ENCODE measurements at places on chromosomes 1 and 21. TPM values are rescaled to one million over a fixed set of nuclear protein-coding genes. Genes with fewer than 3 reads are reported as not detected.

DNA sequence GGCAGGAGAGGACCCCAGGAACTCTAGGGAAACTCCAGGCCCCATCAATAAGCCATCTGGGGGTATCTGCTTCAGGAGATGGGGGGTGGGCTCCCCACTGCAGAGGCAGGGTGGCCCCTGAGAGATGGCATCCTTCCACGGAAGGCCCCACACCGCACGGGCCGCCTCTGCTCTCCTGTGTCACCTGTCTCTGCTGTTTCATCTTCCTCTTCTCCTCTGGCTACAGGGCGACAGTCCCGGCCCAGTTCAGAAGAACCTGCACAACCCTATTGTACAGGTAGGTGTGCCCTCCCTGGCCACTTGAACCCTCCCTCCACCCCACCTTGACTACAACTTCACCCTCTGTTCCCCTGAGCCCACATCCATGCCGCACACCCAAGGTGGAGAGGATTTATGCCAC lies 90.2 kb upstream of the TMEM51 start:
- H3K27me3 ChIP-seq = no peaks in the 10 kb centered on the region
- no peak for DNase-seq
- no peaks in the 10 kb centered on the region for H3K4me1 ChIP-seq
- no peak overlapping the region for H3K4me3 ChIP-seq
- no peak overlapping the region for H3K27ac ChIP-seq
- no peaks in the 10 kb centered on the region for H3K36me3 ChIP-seq

GRCh38 chr1:224459966-224460365 lies 25.4 kb upstream of the WDR26 start:
- DNase-seq = no peak
- no peak overlapping the region for H3K27ac ChIP-seq
- H3K27me3 ChIP-seq = no peaks in the 10 kb centered on the region

GRCh38 chr1:56535362-56535761 lies 44.0 kb downstream of the PLPP3 start:
- no peak overlapping the region for H3K4me3 ChIP-seq
- DNase-seq = no peak
- no peaks in the 10 kb centered on the region for H3K36me3 ChIP-seq
- no peak overlapping the region for H3K27ac ChIP-seq
- H3K4me1 ChIP-seq = no peaks in the 10 kb centered on the region

SPATA17 gene
- 0.48 TPM for total RNA-seq

GRCh38 chr1:88175120-88175630 lies 508.9 kb upstream of the PKN2 start:
- H3K36me3 ChIP-seq = no peaks in the 10 kb centered on the region
- H3K4me1 ChIP-seq = no peaks in the 10 kb centered on the region
- H3K27me3 ChIP-seq = no peaks in the 10 kb centered on the region
- DNase-seq = no peak
- H3K27ac ChIP-seq = no peak overlapping the region
- no peak overlapping the region for H3K4me3 ChIP-seq

DNA sequence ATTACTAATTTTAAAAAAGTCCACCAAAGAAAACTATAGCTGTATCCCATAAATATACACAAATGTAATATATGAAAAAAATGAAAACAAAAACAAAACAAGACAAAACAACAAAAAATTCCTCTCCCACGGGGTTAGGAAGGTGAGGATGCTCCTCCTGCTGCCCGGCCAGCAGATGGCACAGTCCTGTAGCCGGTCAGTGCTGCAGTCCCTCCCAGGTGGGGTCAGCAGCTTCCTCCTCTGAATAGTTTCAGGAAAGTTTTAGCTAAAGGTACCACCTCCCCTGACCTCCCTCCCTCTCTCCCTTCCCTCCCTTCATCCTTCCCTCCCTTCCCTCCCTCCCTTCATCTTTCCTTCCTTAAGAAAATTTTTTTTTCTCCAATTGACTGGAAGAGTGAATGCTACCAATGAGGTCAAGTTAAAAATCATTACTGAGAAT lies 67.8 kb upstream of the BCL10 start:
- no peak overlapping the region for H3K4me3 ChIP-seq
- H3K27ac ChIP-seq = no peak overlapping the region

EPHA8 gene
- total RNA-seq = not detected

CD34 gene
- 80.6 TPM for total RNA-seq

- no peak overlapping the region for H3K27ac ChIP-seq
- H3K36me3 ChIP-seq = no peaks in the 10 kb centered on the region
- no peaks in the 10 kb centered on the region for H3K4me1 ChIP-seq
- no peaks in the 10 kb centered on the region for H3K27me3 ChIP-seq
Observed at GRCh38 chr1:14712136-14712535, 113.7 kb downstream of the KAZN start.

DNA sequence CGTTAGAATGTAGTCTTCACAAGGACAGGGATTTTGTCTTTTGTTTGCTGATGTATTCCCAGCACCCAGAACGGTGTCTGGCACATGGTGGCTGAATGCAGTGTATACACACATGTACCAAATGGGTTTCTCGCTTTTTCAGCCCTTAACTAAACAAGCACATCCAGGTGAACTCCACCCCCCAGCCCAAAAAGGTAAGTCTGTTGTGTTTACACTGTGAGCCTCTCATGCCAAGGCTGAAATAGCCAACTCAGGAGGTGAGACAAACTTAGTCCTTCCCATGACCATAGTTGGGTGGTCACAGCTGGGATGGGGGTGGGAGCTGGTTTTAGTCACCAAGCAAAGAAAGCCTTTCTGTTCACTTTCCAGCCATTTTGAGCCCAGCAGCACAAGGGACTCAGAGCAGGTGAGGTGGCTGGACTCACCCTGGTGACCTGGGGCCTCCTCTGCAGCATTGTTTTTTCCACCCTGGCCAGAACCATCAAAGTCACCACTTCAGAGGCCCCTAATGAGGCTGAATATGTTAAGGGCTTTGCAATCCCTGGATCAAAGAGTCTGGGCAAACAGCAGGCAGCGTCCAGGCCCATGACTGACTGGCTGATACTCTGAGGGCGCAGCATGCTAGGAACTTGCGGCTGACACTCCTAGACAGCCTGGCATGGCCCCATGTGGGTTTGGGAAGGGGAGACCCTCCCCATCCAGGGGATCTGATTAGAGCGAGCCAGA lies 8.7 kb downstream of the TENT5B start:
- DNase-seq = no peak
- H3K27me3 ChIP-seq = no peaks in the 10 kb centered on the region
- H3K36me3 ChIP-seq = no peaks in the 10 kb centered on the region
- peaks cover 43% of the 10 kb centered on the region for H3K4me1 ChIP-seq
- peak overlapping the region; percentile 95 for H3K27ac ChIP-seq
- H3K4me3 ChIP-seq = no peak overlapping the region

GRCh38 chr1:8020032-8020431 lies 6.1 kb downstream of the ERRFI1 start:
- H3K36me3 ChIP-seq = no peaks in the 10 kb centered on the region
- DNase-seq = no peak
- H3K27ac ChIP-seq = peak overlapping the region; percentile 97
- H3K4me3 ChIP-seq = peak overlapping the region; percentile 94
- H3K27me3 ChIP-seq = no peaks in the 10 kb centered on the region

GRCh38 chr1:38839363-38839762 lies 20.2 kb downstream of the RRAGC start:
- H3K27me3 ChIP-seq = no peaks in the 10 kb centered on the region
- no peaks in the 10 kb centered on the region for H3K4me1 ChIP-seq
- peaks cover 4% of the 10 kb centered on the region for H3K36me3 ChIP-seq
- DNase-seq = no peak
- H3K27ac ChIP-seq = no peak overlapping the region

GRCh38 chr21:17616831-17617230 lies 4.1 kb upstream of the BTG3 start:
- H3K4me3 ChIP-seq = no peak overlapping the region
- H3K27me3 ChIP-seq = no peaks in the 10 kb centered on the region
- no peak overlapping the region for H3K27ac ChIP-seq
- no peaks in the 10 kb centered on the region for H3K4me1 ChIP-seq
- H3K36me3 ChIP-seq = no peaks in the 10 kb centered on the region
- no peak for DNase-seq

HCN3 gene
- total RNA-seq = 2.3 TPM

- H3K4me1 ChIP-seq = no peaks in the 10 kb centered on the region
- H3K27me3 ChIP-seq = no peaks in the 10 kb centered on the region
- H3K4me3 ChIP-seq = no peak overlapping the region
- no peak overlapping the region for H3K27ac ChIP-seq
- H3K36me3 ChIP-seq = no peaks in the 10 kb centered on the region
- DNase-seq = no peak
Observed at GRCh38 chr1:3126756-3127678, 58.0 kb downstream of the PRDM16 start.

MAN1C1 gene
- 6.7 TPM for total RNA-seq

ANXA9 gene
- total RNA-seq = not detected

DNA sequence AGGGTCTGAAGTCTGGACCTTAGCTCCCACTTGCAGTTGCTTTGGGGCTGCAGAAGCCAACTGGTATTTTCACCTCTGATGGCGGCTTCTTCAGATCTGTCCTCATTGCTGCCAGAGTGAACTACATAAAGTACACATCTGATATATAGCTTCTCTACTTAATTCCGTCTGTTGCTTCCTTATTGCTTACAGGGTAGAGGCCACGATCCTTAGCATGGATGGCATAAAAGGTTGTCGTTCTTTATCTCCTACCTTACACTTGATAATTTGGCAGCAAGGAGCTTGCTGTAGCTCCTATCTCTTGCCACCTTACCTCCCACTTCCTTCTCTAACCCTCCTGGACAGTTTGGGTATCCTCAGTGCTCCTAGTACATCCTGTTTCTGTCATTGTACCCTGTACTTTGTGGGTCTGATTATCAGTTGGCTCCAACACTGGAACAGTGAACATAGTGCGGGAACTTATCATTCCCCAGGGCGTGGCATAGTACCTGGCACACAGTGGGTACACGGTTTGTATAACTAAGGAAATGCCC lies 30.9 kb upstream of the NBL1 start:
- DNase-seq = no peak
- H3K27me3 ChIP-seq = no peaks in the 10 kb centered on the region
- H3K4me3 ChIP-seq = no peak overlapping the region
- H3K4me1 ChIP-seq = no peaks in the 10 kb centered on the region

FLG2 gene
- not detected for total RNA-seq

GRCh38 chr1:20723159-20723536 lies 5.3 kb upstream of the KIF17 start:
- no peaks in the 10 kb centered on the region for H3K4me1 ChIP-seq
- DNase-seq = no peak
- H3K36me3 ChIP-seq = no peaks in the 10 kb centered on the region
- H3K27ac ChIP-seq = no peak overlapping the region
- no peaks in the 10 kb centered on the region for H3K27me3 ChIP-seq

PAQR7 gene
- 4.2 TPM for total RNA-seq

DNA sequence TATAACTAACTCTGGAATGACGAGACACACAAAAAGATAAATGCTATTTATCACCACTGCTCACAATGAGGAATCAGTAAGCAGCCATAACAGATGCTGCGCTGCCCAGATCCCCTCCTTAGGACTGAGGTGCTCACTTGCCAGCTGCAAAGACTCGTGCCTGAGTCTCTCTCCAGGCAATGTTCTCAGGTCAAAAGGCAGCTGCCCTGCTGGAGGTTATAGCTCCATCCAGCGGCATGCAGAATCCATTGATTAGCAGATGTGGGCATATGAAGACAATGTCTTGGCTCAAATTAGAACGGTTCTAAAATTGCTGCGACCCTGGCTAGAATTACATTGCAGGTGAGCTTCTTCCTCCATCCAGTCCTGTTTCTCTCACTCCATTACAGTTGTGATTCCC lies 328.2 kb upstream of the CHRM3 start:
- DNase-seq = no peak
- H3K27me3 ChIP-seq = no peaks in the 10 kb centered on the region
- H3K4me1 ChIP-seq = no peaks in the 10 kb centered on the region
- no peaks in the 10 kb centered on the region for H3K36me3 ChIP-seq
- no peak overlapping the region for H3K27ac ChIP-seq
- no peak overlapping the region for H3K4me3 ChIP-seq

DNA sequence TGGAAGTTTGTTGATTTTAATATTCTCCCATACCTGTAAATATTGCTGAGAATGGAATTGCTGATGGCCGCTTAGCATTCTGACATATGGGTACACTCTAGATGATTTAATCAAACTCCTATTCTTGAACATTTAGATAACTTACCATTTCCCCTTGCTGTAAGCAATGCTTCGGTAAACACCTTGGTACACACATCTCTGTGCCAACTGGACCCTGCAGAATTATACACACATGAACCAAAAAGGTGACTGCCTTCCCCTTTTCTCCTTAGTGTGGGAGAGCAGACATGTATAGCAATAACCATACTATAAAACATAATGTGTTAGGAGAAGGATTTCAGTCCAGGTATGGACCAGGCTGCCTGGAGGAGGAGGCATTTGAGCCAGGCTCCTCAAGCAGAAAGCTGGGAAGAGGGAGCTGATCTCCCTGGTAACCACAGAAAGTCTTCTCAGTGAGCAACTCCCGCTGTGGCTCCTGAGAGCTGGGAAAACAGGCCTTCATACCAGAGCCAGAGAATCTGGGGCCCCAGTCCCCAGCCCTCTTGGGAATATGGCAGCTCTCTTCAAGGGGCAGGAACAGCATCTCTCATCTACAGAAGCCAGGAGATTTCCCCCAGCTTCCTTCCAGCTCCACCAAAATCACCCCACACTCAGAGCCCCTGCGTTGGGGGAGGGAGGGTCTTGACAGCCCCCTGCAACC lies 33.9 kb upstream of the CSF1 start:
- no peaks in the 10 kb centered on the region for H3K36me3 ChIP-seq
- DNase-seq = no peak
- peak overlapping the region; percentile 13 for H3K4me3 ChIP-seq
- peak overlapping the region; percentile 97 for H3K27ac ChIP-seq

DNA sequence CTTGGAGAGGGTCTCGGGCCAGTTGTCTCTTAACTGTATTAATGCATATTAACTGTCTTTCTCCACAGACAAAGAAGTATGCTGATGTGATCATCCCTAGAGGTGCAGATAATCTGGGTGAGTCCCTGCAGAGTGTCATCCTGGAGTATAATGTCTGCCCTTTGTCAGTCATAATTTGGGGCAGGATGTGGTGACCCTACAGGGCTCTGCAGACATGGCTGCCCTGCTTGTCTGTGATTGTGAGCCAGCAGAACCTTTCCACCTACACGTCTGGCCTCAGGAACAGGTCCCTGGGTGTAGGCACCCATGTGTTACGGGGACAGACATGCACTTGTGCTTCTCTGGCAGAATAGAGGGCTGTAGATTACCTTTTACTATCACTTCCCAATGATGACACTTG lies 78.4 kb downstream of the UCK2 start:
- no peak for DNase-seq
- no peak overlapping the region for H3K4me3 ChIP-seq
- H3K27ac ChIP-seq = no peak overlapping the region
- H3K27me3 ChIP-seq = no peaks in the 10 kb centered on the region
- no peaks in the 10 kb centered on the region for H3K4me1 ChIP-seq

- H3K4me1 ChIP-seq = no peaks in the 10 kb centered on the region
- H3K27ac ChIP-seq = no peak overlapping the region
- no peak for DNase-seq
- no peaks in the 10 kb centered on the region for H3K27me3 ChIP-seq
Observed at GRCh38 chr1:25033828-25034705, 104.0 kb upstream of the RUNX3 start.

BEST4 gene
- 0.15 TPM for total RNA-seq

DNA sequence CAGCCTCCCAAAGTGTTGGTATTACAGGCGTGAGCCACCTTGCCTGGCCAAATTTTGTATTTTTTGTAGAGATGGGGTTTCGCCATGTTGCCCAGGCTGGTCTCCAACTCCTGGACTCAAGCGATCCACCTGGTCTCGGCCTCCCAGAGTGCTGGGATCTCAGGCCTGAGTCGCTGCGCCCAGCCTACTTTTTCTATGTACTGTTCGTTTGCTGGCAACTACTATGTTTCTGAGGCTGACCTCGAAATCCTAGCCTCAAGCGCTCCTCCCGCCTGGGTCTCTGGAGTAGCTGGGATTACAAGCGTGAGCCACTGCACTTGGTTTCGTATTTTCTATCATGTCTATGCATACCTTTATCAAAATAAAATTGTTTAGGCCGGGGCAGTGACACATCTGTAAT lies 675 bp upstream of the TEKT2 start:
- H3K27ac ChIP-seq = no peak overlapping the region
- H3K4me1 ChIP-seq = peaks cover 3% of the 10 kb centered on the region
- no peaks in the 10 kb centered on the region for H3K36me3 ChIP-seq
- H3K27me3 ChIP-seq = no peaks in the 10 kb centered on the region

HPCAL4 gene
- not detected for total RNA-seq

All from breast epithelium (tissue), 4 donors.